Erythroblast (primary cell): ENCODE measurements at places on chromosomes 12 and 14.

DNA sequence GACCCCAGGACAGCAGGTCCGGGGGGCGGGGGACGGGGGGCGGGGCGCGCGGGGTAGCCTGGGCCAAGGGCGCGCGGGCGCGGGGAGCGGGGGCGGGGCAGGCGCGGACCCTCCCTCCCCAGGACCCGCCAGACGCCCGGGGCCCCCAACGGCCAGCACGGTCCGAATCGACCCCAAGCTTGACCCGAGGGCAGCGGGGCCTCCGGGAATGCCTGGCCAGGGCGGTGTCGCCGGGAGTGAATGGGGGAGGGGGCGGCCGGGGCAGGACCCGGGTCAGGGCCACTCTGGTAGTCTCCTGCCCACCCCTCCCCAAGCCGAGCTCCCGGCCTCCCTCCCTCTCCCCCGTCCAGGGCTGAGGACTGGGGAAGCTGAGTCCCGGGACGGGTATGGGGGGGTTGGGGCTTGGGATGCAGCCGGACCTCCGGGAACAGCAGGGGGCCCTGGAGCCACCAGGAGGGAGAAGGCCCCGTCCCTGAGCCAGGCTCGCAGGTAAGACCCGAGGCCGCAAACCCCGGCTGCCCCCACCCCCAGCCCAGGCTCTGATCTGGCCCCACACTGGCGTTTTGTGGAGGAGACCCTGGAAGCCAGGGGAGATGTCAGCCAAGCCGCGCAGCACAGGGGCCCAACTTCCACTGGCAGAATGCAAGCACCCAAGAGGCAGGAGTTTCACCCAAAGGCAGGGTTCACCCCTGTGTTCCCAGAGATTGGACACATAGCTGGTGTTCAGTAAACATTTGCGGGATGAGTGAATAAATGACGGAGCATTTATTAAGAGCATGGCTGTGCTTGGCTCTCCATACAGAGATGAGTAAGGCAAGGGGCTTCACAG is 545 bp upstream of the GALNT9 start:
- DNase-seq: no peak

DNA sequence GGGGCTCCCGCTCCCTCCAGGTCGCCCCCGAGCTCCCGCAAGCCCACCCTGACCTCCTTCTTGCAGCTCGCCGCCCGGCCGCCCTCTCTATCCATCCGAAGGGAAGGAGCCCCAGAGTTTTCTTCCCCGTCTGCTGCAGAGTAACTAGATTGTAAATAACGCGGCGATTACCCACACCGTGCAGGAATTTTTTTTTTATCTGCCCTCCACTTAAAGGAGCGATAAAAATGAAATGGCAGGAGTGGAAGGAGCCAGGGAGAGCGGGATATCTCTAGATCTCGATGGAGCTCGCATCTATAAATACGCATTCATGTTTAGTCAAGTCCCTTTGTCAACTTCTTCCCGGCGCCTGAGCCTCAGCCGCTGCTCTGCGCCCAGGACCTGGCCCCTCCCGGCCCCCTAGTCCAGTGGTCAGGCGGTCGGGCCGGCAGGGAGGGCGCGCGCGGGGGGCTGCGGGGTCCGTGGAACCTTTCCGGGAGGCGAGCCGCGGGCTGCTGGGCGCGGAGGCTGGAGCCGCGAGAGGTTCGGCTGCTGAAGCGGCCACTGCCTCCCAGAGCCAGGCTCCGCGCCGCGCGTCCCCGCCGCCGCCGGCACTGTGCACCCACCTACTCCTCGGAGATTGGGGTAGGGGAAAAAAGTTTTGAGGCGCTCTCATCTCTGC is 386.0 kb downstream of the BCAT1 start:
- DNase-seq: no peak

DNA sequence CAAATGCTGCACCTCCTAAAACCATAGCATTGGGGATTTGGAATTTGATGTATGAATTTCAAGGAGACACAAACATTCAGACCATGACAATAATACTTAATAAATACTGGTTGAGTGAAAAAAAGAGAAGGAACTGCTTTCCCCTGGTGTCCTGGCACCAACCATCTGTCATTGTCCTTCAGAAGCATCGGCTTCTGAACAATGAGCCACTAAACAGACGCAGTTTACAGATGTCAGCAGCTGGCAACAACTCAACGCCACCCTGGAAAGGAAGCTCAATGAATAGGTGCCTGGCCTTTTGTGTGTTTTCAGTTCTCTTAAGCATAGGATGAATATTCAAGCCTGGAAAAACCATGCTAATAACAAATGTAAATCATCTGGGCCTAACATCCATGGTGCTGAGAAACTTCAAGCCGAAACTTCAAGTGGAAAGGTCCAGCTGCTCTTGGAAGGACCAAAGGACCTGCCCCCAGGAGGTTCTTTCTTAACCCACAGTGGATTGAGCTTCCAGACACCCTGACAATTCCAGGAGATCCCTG is 101.3 kb downstream of the WIF1 start:
- DNase-seq: no peak

GRCh38 chr12:124032265-124032886 is 59.4 kb downstream of the ZNF664 start:
- DNase-seq: peak; percentile 38

DNA sequence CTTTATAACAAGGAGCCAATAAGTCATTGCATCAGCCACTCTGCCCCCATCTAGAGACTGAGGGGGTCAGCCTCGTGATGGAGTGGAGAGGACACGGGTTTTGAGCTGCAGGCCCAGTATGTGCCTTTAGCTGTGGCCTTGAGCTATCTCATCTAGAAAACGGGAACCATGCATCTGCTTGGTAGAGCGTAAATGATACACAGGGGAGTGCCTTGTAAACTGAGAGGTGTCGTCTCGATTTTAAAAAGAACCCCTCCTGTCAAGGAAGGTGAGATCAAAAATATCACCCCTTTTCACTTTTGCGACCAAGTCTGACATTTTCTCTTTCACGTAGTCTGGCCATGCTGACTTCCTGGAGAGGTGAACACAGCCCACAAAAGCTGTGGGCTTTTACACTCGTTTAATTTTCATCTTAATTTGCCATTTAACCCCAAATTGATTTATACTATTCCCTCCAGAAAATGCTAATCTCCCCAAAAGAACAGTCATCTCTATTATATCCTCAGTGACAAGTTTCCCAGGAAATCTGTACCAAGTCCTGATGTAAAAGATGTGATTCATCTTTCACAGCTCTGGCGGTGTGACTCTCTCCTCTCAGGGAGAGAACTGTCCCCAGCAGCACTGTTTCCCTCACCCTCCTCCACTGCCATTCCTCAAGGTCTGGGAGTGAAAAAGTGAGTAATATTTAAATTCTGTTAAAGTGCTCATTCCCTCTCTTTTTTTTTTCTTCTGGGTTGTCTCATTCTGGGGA is 30.6 kb downstream of the VCPKMT start:
- DNase-seq: no peak
